ENCODE measurements at places on chromosomes 12 and 14. TPM values are rescaled to one million over a fixed set of nuclear protein-coding genes. Genes with fewer than 3 reads are reported as not detected.

Gene SERPINA3
- total RNA-seq: 534 TPM

Gene KDM2B
- 45.5 TPM for total RNA-seq

Gene APOLD1
- 52.2 TPM for total RNA-seq

Gene LIN7A
- 26.4 TPM for total RNA-seq

Gene MAPK1IP1L
- 46.3 TPM for total RNA-seq

Gene WNT1
- total RNA-seq: 0.56 TPM

Gene LMO3
- 272 TPM for total RNA-seq

Gene RNASE7
- total RNA-seq: not detected

Gene P2RX2
- total RNA-seq: not detected

Gene IL23A
- total RNA-seq: not detected

Gene MGP
- 5.7 TPM for total RNA-seq

Gene MOAP1
- total RNA-seq: 219 TPM

Gene KCNK13
- total RNA-seq: 1.4 TPM

Gene RIMBP2
- total RNA-seq: 90.3 TPM

Gene KHNYN
- total RNA-seq: 17.9 TPM

Gene CCDC196
- not detected for total RNA-seq

Gene OR6C2
- total RNA-seq: not detected

Gene TAS2R42
- not detected for total RNA-seq

Gene GALNT9
- total RNA-seq: 82.3 TPM

Data from dorsolateral prefrontal cortex (tissue), 122 donors.